Right lung (tissue), 10 donors: ENCODE measurements at places on chromosomes 12 and 14. TPM values are rescaled to one million over a fixed set of nuclear protein-coding genes. Genes with fewer than 3 reads are reported as not detected.

DNA sequence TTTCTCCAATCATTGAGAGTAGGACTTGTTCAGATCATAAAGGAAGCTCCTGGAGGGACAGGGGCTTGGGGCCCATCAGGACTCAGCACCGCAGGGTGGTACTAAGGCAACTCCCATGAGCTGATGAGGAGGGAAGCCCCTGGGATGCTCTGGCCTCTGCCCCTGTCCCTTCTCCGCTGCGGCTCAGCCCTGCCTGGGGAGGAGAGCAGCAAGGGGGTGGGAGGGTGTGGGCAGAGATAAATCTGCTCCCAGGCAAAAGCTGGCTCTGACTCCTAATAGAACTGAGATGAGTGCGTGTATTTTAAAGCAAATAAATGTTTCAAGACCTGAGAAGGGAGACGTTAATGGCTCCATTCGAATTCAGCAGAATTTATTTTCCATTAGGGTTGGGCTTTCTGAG, 52.0 kb upstream of the CHST11 start:
- DNase-seq: no peak

Gene BBOF1
- polyA plus RNA-seq: 15.5 TPM

Gene FOXG1
- polyA plus RNA-seq: not detected

- no peak for DNase-seq
Measured at GRCh38 chr14:26738571-26738970, 140.7 kb upstream of the NOVA1 start.

GRCh38 chr14:51630987-51631386, 20.7 kb upstream of the FRMD6 start:
- no peak for DNase-seq

Gene ACOT2
- 26.3 TPM for polyA plus RNA-seq

GRCh38 chr14:68561531-68562007, 231.3 kb downstream of the ZFP36L1 start:
- no peak for DNase-seq

GRCh38 chr14:55120571-55121495, 8.2 kb upstream of the LGALS3 start:
- no peak for DNase-seq

GRCh38 chr12:62263966-62264365, 3.8 kb downstream of the USP15 start:
- DNase-seq: no peak

Gene ZNF410
- 48.1 TPM for polyA plus RNA-seq

DNA sequence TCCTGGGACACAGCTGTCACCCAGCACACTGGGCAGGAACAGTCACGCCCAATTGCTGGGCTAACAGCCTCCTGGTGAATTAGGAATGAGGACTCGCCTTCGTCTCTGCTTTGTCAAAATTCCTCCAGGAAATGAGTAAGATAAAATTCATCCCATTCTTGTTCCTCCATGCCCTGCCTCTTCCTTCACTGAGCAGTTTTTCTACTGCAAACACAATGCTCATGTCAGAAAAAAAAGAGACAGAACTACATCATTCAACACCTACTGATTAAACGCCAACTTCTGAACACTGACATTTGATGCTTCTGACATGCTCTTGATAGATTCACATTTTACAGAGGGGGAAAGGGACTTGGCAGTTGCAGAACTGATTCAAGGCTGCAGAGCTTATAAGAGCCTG, 37.5 kb upstream of the DTX1 start:
- DNase-seq: no peak

Gene IGF1
- polyA plus RNA-seq: 31.3 TPM

GRCh38 chr12:92431146-92431545, 271.6 kb upstream of the PLEKHG7 start:
- no peak for DNase-seq
